ENCODE measurements at places on chromosomes 7 and 10.

DNA sequence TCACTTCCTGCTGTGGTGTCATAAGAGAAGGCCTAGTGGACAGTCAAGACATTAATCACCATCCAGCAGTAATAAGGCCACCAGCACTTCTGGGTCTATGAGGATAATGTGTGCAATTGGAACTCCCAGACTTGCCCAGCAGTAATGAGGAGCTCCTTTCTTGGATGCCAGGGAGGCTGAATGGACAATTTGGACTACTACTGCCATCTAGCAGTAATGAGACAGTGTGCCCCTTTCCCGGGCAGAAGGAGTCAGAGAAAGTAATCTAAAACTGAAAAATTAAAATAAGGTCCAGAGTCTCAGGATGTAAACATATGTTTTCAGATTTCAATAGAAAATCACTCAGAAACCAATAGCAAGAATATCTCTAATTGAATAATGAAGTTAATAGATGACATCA lies 400.4 kb downstream of the CDC14C start:
- no peak for DNase-seq

- DNase-seq, result no peak
Measured at GRCh38 chr7:123492485-123492884, 41.9 kb downstream of the IQUB start.

DNA sequence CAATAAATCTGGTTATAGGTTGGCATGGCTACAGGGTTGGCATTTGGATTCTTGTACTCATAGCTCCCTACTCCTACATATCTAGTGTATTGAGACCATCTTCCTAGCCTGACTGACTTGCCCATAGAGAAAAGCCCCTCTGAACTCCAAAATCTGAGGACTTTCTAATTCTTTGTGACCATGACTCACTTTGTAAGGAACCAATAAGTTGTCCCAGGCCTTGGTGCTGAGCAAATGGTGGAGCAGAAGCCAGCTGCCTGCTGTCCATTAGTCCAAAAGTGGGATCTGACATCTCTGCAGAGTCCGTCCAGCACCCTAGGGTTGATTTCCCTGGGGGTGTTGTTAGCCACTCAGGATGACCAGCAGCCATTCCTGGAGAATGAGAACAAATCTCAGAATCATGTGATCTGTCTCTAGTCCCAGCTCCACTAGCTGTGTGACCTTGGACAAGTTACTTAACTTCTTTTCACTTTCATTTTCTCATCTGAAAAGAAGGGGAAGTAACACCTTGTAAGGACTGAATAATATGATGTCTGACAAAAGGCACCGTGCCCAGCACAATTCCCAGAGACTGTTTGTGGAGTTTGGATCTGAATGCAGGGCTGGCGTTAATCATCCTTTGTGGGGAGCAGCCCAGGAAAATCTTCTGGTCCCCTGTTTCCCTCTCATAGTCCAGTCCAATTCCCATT lies 44.1 kb downstream of the MTURN start:
- DNase-seq, result no peak

DNA sequence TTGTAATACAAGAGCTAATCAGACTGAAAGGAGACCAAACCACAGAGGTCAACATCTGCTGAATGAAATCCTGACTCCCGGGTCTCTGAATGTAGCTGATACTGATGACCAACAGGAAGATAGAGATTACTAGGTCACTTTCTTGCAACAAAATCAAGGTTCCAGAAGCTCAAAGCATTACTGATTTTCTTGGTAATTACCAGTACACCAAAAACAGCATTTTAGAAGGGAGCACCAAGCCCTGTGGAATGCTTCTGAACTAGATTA lies 177.7 kb downstream of the SLC25A13 start:
- no peak for DNase-seq

GRCh38 chr7:133950855-133951254 lies 176.3 kb upstream of the LRGUK start:
- no peak for DNase-seq

DNA sequence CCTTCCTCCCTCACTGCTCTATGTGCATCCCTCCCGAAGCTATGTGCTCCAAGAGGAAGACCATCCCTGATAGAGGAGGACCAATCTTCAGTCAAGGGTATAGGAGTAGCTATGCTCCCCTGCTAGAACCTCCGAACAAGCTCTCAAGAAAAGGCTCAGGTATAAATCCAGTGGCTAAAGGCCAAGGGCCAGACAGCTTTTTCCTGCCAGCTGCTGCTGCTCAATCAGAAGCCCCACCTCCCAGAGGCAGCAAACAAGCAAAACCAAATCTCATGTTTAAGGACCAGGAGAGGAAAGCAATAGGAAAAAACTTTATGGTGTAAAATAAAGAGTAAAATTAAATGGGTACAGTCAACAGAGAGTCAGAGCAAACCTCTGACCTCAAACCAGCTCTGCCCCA lies 187.2 kb downstream of the FGFR2 start:
- DNase-seq, result no peak

GRCh38 chr10:96413151-96413787 lies 54.5 kb upstream of the OPALIN start:
- no peak for DNase-seq

DNA sequence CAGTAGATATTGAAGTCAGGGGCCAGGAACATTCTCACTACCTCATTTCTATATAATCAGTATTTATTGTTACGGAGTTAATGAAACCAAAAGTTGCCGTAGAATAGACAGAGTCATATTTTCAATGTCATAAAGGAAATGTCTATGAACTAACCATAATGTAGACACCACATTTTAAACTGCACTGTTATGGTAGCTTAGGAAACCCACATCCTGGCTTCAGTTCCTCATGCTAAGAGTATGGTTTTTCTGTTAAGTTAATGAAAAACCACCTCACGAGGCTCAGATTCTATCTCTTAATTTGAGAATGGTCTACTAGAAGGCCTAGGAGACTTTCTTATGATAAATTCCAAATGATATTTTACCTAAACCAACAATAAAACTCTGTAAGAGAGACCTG lies 166.5 kb downstream of the TMEM26 start:
- DNase-seq, result no peak

GRCh38 chr10:75546004-75546403 lies 114.6 kb downstream of the LRMDA start:
- DNase-seq, result no peak

DNA sequence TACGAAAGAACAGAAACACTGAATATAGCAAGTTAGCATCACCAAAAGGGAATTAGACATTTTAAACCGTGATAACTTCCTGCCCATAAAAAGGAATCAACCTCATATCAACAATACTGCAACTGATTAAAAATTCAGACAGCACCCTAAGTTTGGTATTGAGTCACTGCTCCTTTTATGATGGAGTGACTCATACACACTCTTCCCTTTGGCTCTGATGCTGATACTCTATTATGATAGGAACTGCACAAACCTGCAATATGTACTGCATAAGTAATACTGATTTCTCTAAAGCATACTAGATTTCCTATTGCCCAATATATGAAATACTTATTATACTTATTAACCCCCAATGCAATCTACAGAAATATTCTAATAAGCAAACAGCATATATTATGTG lies 118.7 kb downstream of the PARD3 start:
- DNase-seq, result no peak

- no peak for DNase-seq
Measured at GRCh38 chr7:7861211-7861633, 107.4 kb upstream of the GLCCI1 start.

GRCh38 chr7:77985232-77985973 lies 186.8 kb downstream of the PHTF2 start:
- DNase-seq, result no peak

DNA sequence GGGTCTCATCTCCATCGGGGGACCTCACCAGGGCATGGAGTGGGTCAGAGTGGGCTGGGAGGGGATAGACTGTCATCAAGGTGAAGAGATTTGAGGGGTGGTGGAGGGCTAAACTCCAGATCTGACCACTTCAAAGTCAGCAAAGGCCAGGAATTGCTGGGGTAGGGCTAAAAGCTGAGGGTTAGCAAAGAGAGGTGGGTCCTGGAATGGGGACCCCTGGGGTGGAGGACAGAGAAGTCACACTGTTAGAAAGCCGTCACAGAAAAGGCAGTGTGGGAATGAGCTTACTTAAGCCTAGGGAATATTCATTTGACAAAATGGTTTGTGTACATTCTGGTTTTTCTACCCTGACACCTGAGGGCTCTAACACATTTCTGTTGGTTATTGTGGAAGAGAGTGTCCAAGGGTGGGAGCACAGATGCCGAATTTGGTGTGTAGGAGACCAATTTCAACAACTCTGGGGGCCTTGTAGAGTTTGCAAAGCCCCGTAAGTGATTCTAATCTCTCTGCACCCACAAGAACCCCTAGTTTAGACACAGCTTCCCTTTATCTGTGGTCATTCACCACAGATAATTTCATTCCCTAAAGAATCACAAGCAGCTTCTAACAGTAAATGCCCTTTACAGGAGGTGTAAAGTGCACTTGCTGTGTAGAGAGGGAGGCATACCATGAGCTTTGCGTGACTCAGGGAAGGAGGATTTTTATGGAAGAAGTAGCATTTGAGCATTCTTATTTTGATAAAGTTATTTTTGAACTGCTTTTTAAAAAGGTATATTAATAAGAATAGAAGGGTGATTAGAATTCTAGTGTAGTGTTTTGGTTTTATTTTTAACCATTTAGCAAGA lies 6.4 kb downstream of the FBH1 start:
- no peak for DNase-seq

DNA sequence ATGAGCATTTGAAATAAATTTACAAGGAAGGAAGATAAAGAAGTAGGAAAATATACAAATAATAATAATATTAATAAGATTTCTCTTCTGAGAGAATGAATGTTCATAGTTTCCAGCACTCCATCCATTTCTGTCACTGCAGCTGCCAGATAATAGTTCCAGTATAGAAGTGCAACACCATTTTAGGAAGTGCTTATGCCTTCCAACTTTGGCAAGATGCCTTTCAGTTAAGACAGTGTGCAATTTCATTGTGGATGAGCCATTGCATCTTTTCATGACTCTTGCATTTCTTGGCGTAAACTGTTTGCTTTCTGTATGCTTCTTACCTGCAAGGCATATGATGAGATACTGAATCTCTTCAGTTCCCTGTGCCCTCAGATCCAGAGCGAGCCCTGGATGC lies 185.0 kb downstream of the PDE1C start:
- DNase-seq, result no peak

DNA sequence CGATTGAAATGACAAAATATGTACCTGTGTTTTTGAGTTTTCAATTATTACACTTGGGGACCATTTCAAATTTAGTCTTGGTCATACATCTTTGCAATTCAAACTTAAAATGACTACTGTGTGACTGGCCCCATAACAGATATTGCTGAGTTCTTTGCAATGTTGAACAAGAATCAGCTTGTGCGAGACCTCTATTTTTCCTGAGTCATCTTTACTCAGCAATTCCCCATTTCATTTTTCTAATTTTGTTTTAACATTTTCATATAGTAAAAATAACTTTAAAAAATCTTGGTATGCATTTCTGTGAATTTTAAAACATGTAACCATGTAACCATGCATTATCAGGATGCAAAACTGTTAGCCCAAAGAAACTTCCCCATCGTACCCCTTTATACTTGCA lies 678.1 kb downstream of the ANKRD7 start:
- DNase-seq, result no peak

DNA sequence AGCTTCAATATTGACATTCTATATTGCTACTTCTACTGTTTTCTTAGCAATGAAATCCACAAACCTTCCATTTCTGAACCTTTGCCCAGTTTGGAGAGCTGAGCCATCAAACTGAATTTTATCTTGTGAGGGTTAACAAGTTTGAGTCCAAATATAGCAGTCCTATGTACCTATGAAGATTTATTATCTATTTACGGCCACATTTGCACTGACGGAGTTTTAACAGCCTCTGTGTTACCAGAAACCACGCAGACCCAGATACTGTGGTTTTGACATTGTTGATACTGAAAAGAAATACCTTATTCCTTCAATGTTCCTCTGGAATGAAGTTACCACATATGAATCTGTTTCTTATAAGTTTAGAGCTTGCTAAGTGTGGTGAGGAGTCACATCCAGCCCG lies 172.6 kb downstream of the FGFR2 start:
- no peak for DNase-seq

GRCh38 chr7:44121761-44122420 lies 1.5 kb downstream of the POLD2 start:
- DNase-seq, result no peak
